ENCODE measurements at places on chromosomes 2 and 18.

DNA sequence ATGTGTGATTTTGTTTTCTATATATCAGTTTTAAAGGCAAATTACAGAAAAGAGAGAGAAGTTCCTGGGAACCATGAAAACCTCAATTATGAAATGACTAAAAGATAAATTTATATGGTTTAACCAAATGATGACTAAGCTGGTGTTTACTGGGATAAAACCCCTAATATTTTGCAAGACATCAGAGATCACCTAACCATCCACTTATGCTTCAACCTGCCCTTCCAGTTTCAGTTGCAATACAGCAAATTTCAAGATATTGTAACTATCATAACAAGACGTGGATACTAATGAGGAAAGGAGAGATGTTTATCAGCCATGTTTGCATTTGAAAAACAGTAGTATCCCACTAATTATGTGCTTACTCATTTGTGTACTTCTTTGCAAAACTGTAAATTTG lies 108.2 kb downstream of the GAREM1 start:
- no peak for DNase-seq

- DNase-seq, result no peak
Observed at GRCh38 chr2:113079131-113079530, 11.4 kb downstream of the IL1F10 start.

DNA sequence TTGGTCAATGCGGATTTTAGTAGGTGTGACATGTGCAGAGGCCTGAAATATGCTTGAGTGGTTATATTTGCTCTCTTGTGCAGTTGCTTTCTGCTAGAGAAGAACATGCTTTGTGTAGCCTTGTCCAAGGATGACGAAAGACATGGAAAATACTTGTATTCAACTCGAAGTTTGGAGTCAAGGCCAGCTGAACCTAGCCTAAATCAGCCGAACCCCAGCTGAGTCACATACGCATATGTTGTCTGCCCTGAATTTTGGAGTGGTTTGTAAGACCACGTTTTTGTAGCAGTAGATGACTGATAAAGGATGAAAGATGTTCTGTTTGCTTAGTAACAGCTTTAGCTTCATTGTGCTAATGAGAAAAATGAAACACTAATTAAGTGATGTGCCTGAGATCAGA lies 22.5 kb upstream of the SPAG16 start:
- DNase-seq, result no peak

GRCh38 chr2:112690853-112691401 lies 29.9 kb upstream of the NT5DC4 start:
- no peak for DNase-seq

GRCh38 chr2:101534149-101534611 lies 59.3 kb upstream of the RFX8 start:
- no peak for DNase-seq

GRCh38 chr2:13050764-13051163 lies 334.0 kb downstream of the TRIB2 start:
- DNase-seq, result no peak

DNA sequence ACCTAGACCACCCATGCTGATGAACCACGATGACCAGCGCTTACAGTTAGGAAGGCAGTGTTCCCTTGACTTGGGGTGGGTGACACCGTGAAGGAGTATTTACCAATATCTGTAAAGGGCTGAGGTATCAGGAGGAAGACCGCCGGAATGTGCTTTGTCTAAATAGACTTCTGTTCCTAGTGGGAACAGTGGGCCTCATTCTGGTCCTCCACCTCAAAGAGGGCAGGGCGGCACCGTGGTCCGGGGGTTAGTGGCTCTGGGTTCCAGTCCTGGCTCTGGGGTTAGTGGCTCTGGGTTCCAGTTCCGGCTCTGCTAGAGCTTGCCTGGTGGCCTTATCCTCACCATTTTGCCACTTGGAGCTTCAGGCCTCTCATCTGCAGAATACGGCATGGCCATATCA lies 91.6 kb upstream of the SMAD2 start:
- no peak for DNase-seq

GRCh38 chr2:73356097-73356496 lies 29.5 kb upstream of the ALMS1 start:
- DNase-seq, result no peak

DNA sequence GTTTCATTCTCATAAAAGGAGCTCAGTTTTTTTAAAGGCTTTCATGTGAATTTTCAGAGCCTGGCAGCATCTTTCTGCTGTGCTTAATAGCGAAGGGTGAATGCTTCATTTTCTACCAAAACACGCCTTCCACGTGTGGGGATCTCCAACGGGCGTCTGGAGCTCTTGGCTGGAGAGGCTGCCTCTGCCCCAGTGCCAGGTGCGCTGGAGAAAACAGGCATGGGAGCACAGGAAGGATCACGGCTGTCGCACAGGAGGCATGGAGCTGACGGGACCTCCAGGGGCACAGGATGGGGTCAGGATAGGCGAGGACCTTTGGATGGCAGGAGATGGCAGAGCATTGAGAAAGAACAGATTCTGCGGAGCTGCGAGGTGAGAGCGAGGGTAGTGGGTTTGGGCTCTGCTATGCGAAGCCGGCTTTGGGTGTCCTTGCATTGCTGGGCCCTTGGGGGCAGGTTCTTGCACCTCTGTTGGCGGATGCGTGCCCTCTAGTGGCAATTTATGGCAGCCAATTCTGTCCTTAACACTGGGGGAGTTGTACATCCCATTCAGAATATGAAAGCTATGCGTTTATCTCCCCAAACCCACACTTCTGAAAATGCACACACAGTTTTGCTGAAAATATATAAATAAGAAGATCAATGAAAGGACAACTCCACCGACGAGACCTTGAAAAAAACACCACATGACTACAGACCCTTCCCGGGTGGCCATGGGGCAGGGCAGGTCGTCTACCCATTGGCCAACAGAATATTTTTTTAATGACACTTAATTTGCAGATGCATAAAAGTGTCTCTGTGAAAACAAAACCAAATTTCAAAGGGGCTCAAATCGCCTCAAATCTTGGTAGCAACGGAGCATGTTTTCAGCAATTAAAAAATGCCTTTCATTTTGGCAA lies 90.4 kb upstream of the SLC35G4 start:
- DNase-seq, result no peak

DNA sequence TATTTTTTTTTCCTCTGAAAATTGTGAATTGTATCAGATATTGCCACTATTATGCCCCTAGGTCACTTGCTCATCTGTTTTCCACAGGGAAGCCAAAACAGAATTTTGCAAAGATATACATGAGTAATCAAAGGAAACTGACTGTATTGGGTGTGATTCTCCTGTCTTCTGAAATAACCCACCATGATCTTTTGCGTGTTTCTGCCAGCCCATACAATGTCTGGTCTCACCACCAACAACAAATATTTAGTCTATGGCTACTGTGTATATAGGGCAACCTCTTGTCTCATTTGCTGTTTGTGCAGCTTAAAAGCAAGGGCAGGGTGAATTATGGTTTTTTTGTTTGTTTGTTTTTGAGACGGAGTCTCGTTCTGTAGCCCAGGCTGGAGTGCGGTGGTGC lies 26.5 kb downstream of the EPAS1 start:
- DNase-seq, result no peak

DNA sequence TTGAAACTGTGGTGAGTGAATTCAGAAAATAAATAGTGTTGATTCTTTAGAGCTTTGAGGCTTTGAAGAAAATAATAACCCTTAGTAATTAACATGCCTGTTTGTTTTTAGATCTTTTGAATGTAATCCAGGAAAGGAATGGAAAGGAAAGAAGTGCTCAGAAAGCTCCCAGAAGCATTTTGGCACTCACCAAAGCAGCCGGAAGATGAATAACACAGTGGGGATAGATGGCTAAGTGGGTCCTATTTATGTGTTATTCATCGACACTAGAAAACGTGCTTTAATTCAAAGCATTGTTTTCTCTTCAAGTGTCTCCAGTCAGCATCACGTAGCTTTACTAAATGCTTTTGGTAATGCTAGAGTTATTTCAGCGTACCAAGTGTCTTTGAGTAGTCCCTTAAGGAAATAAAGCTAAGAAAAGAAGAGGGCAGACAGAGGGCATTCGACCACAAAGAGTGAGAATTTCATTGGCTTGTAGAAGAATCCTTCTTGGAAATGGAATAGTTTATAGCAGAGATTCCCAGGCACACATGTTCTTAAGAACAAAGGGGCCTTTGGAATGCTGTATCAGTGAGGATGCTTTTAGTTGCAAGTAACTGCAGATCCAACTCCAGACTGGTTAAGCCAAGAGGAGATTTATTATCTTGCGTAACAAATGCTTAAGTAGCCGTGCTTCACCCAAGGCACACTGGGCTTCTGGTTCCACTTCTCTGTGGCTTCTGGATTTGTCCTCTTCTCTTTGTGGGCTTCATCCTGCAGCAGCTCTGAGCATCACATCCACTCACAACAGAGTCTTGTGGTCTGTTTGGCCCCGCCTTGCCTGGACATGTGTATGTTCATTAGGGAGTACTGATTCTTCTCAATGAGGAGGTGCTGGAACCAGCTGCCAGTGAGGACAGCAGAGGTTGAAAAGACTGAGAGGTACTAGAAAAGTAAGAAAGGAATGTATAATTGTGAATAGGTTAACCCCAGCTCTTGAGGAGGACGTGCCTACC lies 63.6 kb upstream of the LTBP1 start:
- peak; percentile 61 for DNase-seq

GRCh38 chr2:218271865-218272530 lies 1.7 kb downstream of the PNKD start:
- DNase-seq, result no peak

GRCh38 chr18:27825689-27826088 lies 351.2 kb downstream of the CDH2 start:
- DNase-seq, result no peak

GRCh38 chr18:54209471-54210180 lies 14.8 kb downstream of the MBD2 start:
- no peak for DNase-seq

GRCh38 chr2:118835746-118836410 lies 11.6 kb downstream of the EN1 start:
- DNase-seq, result no peak

GRCh38 chr2:84441036-84441435 lies 18.0 kb downstream of the SUCLG1 start:
- no peak for DNase-seq

- DNase-seq, result no peak
Observed at GRCh38 chr18:55509631-55510324, 78.2 kb downstream of the TCF4 start.

GRCh38 chr2:24214880-24215279 lies 40.0 kb downstream of the FAM228A start:
- no peak for DNase-seq

DNA sequence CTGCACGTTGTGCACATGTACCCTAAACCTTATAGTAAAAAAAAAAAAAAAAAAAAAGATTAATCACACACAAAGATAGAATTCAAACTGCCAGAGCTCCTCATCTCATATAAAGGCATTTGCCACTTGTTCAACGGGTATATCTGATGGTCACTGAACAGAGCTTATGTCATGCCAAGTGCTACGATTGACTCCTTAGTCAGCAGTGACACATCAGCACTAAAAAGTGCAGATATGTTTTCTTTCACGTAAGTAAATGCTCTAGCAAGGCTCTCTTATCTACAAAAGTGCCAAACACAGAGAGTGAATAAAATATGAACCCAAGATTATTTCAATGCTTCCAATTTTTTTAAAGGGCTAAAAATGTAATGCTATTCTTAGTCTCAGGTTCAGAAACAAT lies 1.1 kb downstream of the LMAN1 start:
- no peak for DNase-seq

GRCh38 chr2:12037301-12037700 lies 290.9 kb downstream of the LPIN1 start:
- DNase-seq, result no peak

- DNase-seq, result no peak
Observed at GRCh38 chr2:140804700-140805260, 1326.0 kb downstream of the LRP1B start.

DNA sequence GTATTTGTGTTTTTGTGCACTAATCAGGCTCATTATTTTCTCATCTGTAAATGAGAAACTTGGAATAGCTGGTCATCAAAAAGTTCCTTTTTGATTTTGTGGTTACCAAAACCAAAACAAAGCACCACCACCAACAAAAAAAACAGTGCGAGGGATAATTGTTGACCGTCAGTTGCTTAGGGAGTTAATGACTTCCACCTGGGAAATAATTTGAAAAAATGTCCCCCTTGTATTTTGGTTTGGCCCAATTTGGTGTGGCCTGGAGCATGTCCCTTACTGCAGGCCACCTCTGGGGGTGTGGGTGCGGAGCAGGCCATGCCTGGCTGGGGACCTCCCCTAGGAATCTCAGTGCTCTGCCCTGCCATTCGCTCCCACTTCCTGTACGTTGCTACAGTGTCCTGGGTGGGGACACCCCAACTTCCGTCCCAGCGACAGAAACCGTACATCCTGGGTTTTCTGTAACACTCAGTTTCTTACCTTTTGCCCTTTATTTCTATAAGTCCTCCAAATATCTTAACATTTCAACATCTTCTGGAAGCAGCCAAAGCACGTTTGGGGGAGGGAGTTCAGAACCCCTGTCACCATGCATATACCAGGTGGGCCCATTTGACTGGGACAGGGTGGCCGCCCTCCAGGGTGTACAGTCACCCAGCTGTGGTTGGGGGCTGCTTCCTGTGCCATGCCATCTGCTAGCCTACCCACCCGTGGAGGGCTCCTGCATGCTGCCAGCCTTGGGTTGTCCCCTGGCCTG lies 31.3 kb downstream of the NCK2 start:
- DNase-seq, result peak; percentile 20

DNA sequence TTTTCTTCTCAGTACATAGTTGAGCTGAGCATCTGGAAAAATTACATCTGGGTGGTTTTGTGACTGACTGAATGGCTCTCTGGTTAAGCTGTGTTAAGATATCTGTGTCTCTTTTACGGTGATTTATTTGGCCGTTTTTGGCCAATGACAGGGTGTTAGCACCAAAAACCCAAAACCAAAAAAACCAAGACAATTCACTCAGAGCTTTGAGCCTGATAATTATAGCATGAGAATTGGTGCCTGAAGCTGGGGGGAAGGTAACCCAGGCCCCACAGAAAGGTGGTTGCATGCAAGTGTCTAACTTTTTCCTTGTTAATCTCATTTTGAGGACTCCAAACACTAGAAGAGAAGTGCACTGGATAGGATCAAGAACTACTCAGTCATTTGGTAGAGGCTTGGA lies 4.5 kb downstream of the CD28 start:
- DNase-seq, result no peak

DNA sequence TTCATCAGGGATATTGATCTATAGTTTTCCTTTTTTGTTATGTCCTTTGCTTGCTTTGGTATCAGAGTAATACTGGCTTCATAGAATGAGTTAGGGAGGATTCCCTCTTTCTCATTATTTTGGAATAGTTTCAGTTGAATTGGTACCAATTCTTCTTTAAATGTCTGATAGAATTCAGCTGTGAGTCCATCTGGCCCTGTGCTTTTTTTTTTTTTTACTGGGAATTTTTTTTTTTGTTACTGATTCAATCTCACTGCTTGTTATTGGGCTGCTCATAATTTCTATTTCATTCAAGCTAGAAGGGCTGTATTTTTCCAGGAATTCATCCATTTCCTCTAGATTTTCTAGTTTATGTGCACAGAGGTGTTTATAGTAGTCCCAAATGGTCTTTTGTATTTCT lies 103.9 kb downstream of the RND3 start:
- DNase-seq, result no peak

All from HFF-Myc (cell line).